ENCODE measurements at places on chromosomes 3 and 15. TPM values are rescaled to one million over a fixed set of nuclear protein-coding genes. Genes with fewer than 3 reads are reported as not detected.

The RAB6B gene
- polyA plus RNA-seq: 0.41 TPM

DNA sequence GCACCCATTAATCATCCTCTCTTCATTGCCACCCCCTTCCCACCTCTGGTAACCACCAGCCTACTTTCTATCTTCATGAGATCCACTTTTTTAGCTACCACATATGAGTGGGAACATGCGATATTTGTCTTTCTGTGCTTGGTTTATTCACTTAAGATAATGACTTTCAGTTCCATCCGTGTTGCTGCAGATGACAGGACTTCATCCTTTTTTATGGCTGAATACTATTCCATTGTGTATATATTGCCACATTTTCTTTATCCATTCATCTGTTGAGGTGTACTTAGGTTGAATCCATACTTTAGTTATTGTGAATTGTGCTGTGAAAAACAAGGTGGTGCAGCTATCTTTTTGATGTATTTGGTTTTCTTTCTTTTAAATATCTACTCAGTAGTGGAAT lies 53.3 kb upstream of the NR2C2 start:
- DNase-seq: no peak

GRCh38 chr3:78986416-78987101 lies 781.2 kb downstream of the ROBO1 start:
- DNase-seq: no peak

The SENP7 gene
- 9.3 TPM for polyA plus RNA-seq

GRCh38 chr15:98684436-98684835 lies 36.1 kb downstream of the IGF1R start:
- no peak for DNase-seq

Measured in CD4-positive, CD25-positive, alpha-beta regulatory T cell (primary cell).